M059J (cell line): ENCODE measurements at places on chromosomes 3 and 15. TPM values are rescaled to one million over a fixed set of nuclear protein-coding genes. Genes with fewer than 3 reads are reported as not detected.

PYGO1 gene
- 4.8 and 5.4 TPM in 2 replicates for total RNA-seq

PRRT3 gene
- 2.8 and 3.8 TPM in 2 replicates for total RNA-seq

FOXB1 gene
- not detected in 2 replicates for total RNA-seq

TOPAZ1 gene
- total RNA-seq = not detected in 2 replicates

DNA sequence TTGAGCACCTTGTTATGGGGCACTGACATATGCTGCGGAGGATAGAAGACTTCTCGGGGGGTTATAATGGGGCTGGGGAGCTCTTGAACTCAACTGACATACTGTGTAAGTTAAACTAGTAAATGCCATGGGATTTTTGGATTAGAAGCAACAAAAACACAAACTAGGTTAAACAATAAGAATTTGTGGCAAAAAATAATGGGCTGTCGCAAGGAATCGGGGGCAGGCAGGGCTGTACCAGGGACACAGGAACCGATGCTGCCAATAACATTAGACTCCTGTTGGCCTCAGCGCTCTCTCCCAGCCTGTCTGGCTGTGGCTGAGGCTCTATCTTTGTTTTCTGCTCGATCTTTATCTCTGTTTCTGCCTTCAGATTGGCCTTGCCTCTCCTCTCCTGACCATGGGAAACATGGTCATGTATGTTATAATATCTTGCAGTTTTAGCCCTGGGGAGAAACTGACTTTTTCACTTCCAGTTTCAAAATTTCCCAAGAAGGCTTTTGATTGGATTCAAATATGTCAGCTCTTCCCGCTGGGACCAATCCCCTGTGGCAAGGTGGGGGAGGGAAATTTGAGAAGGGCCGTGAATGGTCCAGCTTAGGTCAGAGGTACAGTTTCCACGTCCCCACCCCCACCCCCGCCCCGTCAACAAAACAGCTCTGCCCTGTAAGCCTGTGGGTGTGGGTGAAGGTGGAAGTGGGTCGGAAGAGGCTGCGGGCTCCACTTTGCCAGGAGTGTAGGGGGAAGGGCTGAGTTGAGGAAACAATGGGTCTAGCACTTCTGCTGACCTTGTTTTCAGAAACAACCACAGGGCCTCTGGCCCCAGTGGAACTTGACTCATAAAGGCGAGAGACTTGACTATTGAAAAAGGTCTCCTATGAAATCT is 161.1 kb upstream of the TBL1XR1 start:
- DNase-seq = peak; percentile 99

DNA sequence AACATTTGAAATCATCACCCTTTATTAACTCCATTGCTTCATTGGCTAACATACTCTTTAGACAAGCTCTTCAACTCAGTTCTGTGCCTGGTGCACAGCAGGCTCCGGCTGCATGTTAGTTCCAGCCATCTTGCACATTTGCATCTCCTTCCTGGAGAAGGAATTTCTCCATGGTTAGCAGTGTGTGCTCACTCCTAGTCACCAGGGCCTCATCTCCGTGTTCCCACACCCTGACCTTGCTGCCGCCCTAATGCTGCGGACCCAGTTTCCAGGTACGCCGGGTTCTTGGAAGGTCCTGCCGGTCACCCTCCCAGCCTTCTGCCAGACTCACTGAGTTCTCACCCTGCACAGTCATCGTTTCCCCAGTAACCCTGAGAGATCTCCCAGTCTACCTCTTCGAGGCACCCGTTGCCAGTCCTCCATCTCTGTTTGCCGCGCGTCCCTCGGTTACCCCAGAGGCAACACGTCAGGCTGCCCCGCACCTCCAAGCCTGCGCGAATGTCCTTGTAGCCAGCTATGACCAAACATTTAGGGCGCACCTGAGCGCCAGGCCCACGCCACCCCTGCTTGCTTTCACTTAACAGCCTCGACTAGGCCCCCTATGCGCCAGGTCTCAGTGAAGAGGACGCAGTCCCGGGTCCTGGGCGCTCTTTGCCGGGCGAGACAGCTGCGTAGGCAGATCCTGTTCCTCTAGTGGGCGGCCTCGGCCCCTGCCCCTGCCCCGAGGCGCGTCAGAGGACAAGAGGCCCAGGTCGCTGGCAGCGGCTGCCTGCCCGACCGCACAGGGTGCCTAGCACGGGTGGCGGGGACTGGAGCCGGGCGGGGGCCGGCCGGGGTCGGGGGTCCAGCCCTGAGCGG is 747 bp upstream of the ZNF592 start:
- peak; percentile 76 for DNase-seq

- DNase-seq = peak; percentile 21
Observed at GRCh38 chr3:108106031-108106430, 15.2 kb upstream of the CD47 start.

DNA sequence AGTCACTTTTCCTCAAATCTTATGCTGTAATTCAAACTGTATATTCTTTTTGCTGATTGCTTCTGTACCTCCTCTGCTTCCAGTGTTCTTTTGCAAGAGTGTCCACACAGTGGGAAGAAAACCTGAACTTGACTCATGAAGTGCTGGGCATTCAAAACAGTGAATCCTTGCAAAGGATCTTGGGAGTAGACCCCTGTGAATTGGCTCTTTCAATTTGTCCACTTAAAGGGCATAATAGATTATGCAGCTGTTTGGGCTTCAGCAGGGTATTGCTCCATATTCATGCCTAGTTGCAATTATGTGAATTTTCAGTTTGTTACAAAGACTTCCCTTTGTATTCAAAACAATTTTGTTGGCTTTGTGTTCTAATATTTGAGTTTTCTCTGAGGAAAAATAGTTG is 11.4 kb downstream of the ZFAND6 start:
- peak; percentile 18 for DNase-seq

DNA sequence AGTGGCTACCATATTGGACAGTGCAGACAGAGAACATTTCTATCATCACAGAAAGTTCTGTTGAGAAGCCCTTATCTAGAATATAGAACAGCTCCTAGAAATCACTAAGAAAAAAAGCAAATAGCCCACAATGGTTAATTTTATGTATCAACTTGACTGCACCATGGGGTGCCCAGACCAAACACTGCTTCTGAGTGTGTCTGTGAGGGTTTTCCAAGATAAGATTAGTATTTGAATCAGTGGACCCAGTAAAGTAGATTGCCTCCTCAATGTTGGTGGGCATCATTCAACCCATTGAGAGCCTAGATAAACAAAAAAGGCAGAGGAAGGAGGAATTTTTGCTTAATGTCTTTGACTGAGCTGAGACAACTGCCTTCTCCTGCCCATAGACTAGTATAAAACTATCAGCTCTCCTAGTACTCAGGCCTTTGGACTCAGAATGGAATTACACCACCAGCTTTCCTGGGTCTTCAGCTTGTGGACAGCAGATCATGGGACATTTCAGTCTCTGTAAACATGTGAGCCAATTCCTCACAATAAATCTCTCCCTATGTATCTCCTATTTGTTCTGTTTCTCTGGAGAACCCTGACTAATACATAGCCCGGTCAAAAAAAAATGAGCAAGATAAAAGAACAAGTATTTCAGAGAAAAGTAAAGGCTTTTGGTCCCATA is 55.9 kb upstream of the OXTR start:
- no peak for DNase-seq

GRCh38 chr15:63369296-63369695 is 12.3 kb downstream of the CA12 start:
- DNase-seq = no peak

DNA sequence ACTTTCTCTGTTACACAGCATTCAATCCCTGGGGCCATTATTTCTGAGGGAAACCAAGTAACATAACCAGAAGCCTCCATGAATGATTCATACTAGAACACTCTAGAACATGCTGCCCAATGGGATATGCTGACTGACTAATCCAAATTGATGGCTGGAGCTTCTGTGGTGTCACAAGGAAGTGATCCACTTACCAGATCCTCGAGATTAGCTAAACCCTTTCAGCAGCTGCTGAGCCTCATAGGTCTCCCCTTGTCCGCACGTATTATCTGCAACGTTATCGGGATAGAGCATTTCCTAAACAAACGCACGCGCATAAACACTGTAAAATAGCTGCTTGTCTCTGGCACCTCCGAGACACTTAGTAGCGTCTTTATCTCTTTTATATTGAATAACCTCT is 61.2 kb upstream of the PROK2 start:
- peak; percentile 0 for DNase-seq

- DNase-seq = peak; percentile 71
Observed at GRCh38 chr3:151789853-151790463, 24.0 kb upstream of the AADAC start.

GRCh38 chr3:100001526-100002270 is 112.6 kb downstream of the FILIP1L start:
- no peak for DNase-seq

DNA sequence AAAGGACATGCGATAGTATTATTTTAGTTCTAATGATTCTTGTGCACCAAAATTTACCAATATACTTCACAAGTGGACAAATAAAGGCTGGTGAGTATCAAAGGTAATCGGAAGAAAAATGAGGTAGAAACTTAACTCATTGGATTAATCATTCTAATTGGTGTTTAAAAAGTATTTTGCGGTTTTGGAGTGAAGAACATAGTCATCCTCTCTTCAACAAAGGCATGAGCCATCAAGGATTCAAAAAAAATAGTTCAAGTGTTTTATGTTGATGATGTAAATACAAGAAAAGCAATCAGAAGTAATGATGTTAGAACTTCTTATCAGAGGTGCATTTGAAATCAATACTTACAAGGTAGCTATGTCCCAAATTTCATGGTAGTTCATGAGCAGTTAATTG is 221.5 kb downstream of the P3H2 start:
- no peak for DNase-seq

DNA sequence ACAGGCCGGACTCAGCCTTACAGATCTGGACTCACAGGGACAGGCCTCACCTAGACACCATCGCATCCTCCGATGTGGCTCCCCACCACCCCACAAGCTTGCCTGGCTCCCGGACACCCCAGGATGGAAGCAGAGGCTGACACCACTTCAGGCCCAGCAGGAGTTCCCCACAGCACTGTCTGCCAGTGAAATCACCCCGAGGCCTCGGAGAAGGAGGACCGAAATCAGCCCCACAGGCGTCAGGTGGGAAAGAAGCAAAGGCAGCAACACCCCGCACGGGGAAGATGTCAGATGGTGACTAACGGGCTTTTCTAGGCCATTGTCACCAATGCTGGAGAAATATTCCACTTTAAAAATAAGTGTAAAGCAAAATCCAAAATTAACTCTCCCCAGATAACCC is 18.6 kb downstream of the ADCY5 start:
- DNase-seq = no peak

- peak; percentile 74 for DNase-seq
Observed at GRCh38 chr3:188152660-188153436, 1.1 kb upstream of the LPP start.
